Neural crest cell (in vitro differentiated cells): ENCODE measurements at places on chromosomes 13 and 19. TPM values are rescaled to one million over a fixed set of nuclear protein-coding genes. Genes with fewer than 3 reads are reported as not detected.

DNA sequence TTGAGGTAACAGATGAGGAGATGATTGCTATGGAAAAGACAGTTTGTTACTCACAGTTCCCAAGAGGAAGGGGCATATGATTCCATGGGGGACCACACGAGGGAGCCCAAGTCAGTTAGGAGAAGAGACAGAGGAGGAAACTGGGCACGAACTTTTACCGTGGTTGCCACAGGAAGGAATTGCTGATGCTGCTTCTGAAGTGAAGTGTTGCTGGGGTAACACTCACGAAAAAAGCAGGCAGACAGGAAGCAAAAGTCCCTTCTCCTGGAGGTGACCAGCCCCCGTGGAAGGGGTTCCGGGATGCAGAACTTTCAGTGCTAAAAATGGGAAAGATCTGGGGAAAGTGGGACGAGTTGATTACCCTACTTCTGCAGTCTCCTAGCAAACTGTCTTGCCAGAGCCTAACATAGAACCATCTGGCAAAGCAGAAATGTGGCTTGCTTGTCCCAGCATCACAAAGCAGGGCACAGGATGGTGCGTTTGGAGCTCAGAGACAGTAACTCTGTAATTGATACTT lies 35.4 kb upstream of the MAP3K10 start:
- H3K27me3 ChIP-seq: no peaks in the 10 kb centered on the region
- H3K4me3 ChIP-seq: no peak overlapping the region
- H3K36me3 ChIP-seq: no peaks in the 10 kb centered on the region
- H3K27ac ChIP-seq: no peak overlapping the region

DNA sequence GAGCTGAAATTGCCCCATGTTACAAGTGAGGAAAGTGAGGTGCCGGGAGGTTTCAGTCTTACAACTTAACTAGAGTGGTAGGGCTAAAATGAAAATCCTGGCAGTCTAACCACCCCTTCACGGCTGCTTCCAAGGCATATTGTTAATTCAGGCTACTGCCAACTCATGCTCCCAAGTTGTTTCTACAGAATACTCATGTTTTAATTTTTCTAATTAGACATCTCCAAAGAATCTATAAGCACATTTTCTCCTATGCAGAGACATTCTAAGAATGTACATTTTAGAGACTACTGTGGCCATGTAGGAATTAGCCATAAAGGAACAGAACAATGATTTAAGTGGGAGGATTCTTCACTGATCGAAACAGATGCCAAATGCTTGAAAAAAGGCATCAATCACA lies 7.0 kb upstream of the TSC22D1 start:
- no peaks in the 10 kb centered on the region for H3K27me3 ChIP-seq
- peaks cover 17% of the 10 kb centered on the region for H3K4me1 ChIP-seq
- no peaks in the 10 kb centered on the region for H3K36me3 ChIP-seq
- no peak overlapping the region for H3K4me3 ChIP-seq
- no peak overlapping the region for H3K27ac ChIP-seq

KISS1R gene
- total RNA-seq: 2.2 and 2.4 TPM in 2 replicates

DNA sequence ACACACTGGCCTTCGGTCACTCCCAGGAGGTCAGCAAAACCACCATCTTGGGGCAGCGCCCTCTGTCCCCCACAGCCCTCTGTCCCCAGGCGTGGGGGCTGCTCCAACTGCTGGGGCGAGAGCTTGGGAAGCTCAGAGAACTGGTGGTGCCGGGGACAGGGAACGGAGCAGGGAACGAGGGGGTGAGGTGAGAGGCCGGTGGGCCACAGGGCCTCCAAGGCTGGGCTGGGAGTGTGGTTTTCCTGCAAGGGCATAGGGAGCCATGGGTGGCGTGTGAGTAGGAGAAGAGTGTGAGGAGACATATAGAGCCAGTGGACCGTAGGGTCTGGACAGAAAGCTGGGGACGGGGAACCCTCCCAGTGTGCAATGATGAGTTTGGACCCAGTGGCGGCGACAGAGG lies 34.1 kb downstream of the F2RL3 start:
- DNase-seq: no peak
- no peaks in the 10 kb centered on the region for H3K27me3 ChIP-seq
- H3K36me3 ChIP-seq: peaks cover 18% of the 10 kb centered on the region
- H3K4me1 ChIP-seq: no peaks in the 10 kb centered on the region

GRCh38 chr13:31236211-31236786 lies 36.5 kb downstream of the B3GLCT start:
- no peak overlapping the region for H3K4me3 ChIP-seq
- H3K27me3 ChIP-seq: no peaks in the 10 kb centered on the region

- H3K4me3 ChIP-seq: no peak overlapping the region
- H3K27ac ChIP-seq: no peak overlapping the region
- H3K36me3 ChIP-seq: no peaks in the 10 kb centered on the region
- DNase-seq: no peak
- no peaks in the 10 kb centered on the region for H3K27me3 ChIP-seq
- H3K4me1 ChIP-seq: no peaks in the 10 kb centered on the region
These were observed 1054.9 kb downstream of the SLITRK5 start for GRCh38 chr13:88726075-88726474.

DNA sequence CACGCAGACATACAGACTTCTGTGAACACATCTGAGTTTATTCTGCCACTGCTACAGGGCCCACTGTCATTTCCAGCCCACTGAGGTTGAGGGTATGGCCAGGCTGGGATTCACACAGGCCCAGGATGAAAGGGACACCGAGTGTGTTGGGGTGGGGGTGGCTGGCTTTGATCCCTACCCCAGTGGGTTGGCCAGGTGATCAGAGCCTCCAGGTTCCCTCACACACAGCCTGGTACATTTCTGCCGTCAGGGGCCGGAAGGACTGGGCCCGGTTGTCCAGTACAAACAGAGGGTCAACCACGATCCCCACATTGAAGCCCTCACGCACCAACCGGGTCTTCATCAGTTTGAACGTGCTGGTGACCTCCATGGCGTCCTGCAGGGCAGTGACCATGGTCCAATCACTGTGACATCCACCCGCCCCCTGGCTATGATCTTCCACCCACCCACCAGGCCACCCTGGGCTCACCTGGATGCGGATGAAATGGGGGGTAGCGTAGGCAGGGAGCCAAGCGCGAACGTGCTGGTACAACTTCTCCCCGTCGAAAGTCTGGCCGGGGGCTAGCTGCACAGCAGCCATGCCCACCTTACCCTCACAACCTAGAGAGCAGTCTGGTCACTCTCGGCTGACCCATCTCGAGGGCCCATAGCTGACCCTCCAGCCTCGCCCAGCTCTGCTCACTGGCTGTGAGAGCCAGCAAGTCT lies 13.3 kb downstream of the SLC27A5 start:
- no peak overlapping the region for H3K27ac ChIP-seq
- DNase-seq: no peak
- peaks cover 6% of the 10 kb centered on the region for H3K36me3 ChIP-seq
- H3K4me3 ChIP-seq: peak overlapping the region; percentile 95

DNA sequence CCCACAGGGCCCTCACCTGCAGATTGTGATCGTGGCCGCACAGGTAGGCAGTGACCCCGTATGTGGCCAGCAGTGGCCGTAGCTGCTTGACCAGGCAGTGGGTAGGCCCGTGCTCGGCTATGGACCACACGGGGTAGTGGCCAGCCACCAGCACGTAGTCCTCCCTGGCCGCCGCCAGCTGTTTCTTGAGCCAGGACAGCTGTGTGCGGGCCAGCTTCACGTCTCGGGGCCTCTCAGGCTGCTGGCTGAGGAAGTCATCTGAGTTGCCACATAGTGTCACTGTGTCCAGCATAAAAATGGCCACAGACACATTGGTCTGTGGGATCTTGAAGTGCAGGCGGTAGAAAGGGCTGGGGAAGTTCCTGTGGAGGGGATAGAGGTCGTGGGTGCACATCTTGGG lies 1.2 kb downstream of the ACP5 start:
- no peak for DNase-seq
- H3K4me3 ChIP-seq: no peak overlapping the region
- no peaks in the 10 kb centered on the region for H3K36me3 ChIP-seq
- peaks cover 7% of the 10 kb centered on the region for H3K27me3 ChIP-seq
- no peaks in the 10 kb centered on the region for H3K4me1 ChIP-seq
